Uterus (tissue), 4 donors: ENCODE measurements at places on chromosomes 13 and 19. TPM values are rescaled to one million over a fixed set of nuclear protein-coding genes. Genes with fewer than 3 reads are reported as not detected.
A peak's percentile ranks its signal among the peaks of the same experiment; 100 is the strongest.

- no peaks in the 10 kb centered on the region for H3K36me3 ChIP-seq
- H3K27ac ChIP-seq: no peak overlapping the region
- H3K4me1 ChIP-seq: no peaks in the 10 kb centered on the region
- DNase-seq: no peak
- H3K27me3 ChIP-seq: no peaks in the 10 kb centered on the region
- H3K4me3 ChIP-seq: no peak overlapping the region
Measured at GRCh38 chr19:54268936-54269335, 11.9 kb upstream of the LILRB5 start.

LMTK3 gene
- 0.52 TPM for total RNA-seq

IZUMO2 gene
- total RNA-seq: not detected

- no peak overlapping the region for H3K4me3 ChIP-seq
- no peaks in the 10 kb centered on the region for H3K36me3 ChIP-seq
- DNase-seq: no peak
- no peaks in the 10 kb centered on the region for H3K27me3 ChIP-seq
Measured at GRCh38 chr13:107124129-107124718, 556.3 kb upstream of the ARGLU1 start.

GRCh38 chr19:21474671-21475181 is 30.7 kb upstream of the ZNF429 start:
- peak; percentile 63 for DNase-seq
- H3K27ac ChIP-seq: no peak overlapping the region
- peak overlapping the region; percentile 25 for H3K4me3 ChIP-seq
- no peaks in the 10 kb centered on the region for H3K36me3 ChIP-seq

TNNT1 gene
- not detected for total RNA-seq

PSG3 gene
- not detected for total RNA-seq

IGFLR1 gene
- 1.1 TPM for total RNA-seq

DNA sequence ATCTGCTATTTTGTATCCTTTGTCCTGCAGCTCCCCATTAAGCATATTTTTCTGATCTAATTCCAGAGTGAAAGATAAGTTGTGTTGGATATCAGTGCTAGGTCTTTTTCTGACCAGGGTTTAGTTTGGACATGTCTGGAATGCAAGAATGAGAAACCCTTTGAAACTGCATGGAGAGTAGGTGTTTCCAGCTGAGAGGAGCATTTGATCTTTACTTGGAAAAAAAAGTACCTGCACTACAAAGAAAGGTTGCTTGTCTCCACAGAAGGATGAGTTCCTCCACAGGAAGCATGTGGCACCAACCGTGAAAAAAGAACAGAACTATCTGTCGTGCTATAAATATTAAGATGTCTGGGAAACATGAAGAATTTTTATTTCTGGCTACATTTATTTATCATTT is 36.6 kb upstream of the MED4 start:
- H3K27me3 ChIP-seq: no peaks in the 10 kb centered on the region
- no peak for DNase-seq
- no peaks in the 10 kb centered on the region for H3K4me1 ChIP-seq
- no peak overlapping the region for H3K27ac ChIP-seq
- no peak overlapping the region for H3K4me3 ChIP-seq

- peak overlapping the region; percentile 63 for H3K27ac ChIP-seq
- no peaks in the 10 kb centered on the region for H3K27me3 ChIP-seq
- H3K4me3 ChIP-seq: no peak overlapping the region
- no peaks in the 10 kb centered on the region for H3K4me1 ChIP-seq
- no peaks in the 10 kb centered on the region for H3K36me3 ChIP-seq
Measured at GRCh38 chr19:17553256-17553655, 2.2 kb upstream of the COLGALT1 start.

GRCh38 chr13:74871369-74872070 is 610.4 kb downstream of the TBC1D4 start:
- H3K4me3 ChIP-seq: no peak overlapping the region
- no peaks in the 10 kb centered on the region for H3K27me3 ChIP-seq
- H3K27ac ChIP-seq: no peak overlapping the region
- H3K4me1 ChIP-seq: no peaks in the 10 kb centered on the region
- no peak for DNase-seq

DNA sequence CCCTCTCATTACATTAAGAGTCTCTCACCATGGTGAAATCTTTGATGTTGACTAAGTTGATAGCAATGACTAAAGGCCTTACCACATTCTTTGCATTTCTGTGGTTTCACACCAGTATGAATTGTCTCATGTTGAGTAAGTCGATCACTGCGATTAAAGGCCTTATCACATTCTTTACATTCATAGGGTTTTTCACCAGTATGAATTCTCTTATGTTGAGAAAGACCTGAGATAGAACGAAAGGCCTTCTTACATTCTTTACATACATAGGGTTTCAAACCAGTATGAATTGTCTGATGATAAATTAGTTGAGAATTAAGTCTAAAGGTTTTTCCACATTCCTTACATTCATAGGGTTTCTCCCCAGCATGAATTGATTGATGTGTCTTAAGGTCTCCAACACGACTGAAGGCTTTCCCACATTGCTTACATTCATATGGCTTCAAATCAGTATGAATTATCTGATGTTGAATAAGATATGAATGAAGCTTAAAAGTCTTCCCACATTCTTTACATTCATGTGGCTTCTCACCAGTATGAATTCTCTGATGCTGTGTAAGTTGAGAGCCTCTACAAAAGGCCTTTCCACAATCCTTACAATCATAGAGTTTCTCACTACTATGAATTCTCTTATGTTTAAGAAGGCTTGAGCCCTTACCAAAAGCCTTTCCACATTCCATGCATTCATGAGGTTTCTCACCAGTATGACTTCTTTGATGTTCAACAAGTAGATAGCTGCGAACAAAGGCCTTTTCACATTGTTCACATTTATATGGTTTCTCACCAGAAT is 45.6 kb downstream of the ZNF283 start:
- DNase-seq: no peak
- no peak overlapping the region for H3K27ac ChIP-seq
- no peaks in the 10 kb centered on the region for H3K36me3 ChIP-seq
- H3K4me1 ChIP-seq: no peaks in the 10 kb centered on the region
- H3K4me3 ChIP-seq: no peak overlapping the region

GRCh38 chr19:38629568-38629967 is 10.6 kb downstream of the EIF3K start:
- no peaks in the 10 kb centered on the region for H3K27me3 ChIP-seq
- H3K36me3 ChIP-seq: no peaks in the 10 kb centered on the region
- H3K27ac ChIP-seq: no peak overlapping the region
- DNase-seq: no peak
- H3K4me1 ChIP-seq: no peaks in the 10 kb centered on the region

DMRTC2 gene
- total RNA-seq: 0.14 TPM

- no peak overlapping the region for H3K4me3 ChIP-seq
- H3K4me1 ChIP-seq: no peaks in the 10 kb centered on the region
- H3K36me3 ChIP-seq: no peaks in the 10 kb centered on the region
- peak; percentile 13 for DNase-seq
Measured at GRCh38 chr19:33405553-33406461, 32.3 kb downstream of the CEBPG start.

DNA sequence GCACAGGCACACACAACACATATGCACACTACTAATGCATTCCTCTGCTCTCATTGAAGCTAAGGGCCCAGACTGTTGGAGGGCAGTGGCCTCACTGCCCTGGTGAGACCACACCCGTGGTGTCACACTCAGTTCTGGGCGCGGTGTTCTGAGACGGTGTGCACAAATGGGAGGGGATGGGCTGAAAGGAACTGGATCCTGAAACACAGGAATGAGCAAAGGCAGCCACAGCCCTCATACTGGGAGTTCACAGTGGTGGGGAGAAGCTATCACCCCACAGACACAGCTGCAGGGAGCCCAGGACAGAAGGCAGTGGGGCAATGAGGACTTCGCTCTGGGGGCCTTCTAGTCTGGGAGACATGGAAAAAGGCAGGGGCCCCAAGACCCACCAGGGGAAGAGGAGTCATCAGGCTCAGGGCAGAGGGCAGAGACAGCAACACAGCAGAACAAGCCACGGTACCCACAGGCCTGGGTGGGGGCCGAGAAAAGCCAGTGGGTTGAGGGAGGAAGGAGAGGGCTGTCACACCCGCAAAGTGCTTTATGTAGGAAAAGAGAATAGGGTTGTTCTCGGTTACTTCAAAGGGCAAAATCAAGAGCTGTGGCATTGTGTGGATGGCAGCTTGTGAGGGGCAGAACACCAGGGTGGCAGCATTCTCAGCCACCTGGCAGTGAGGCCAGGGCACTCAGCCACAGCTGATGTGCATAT is 75.4 kb upstream of the GPR183 start:
- H3K36me3 ChIP-seq: no peaks in the 10 kb centered on the region
- DNase-seq: no peak
- no peak overlapping the region for H3K27ac ChIP-seq
- no peaks in the 10 kb centered on the region for H3K27me3 ChIP-seq

SMG9 gene
- 14.9 TPM for total RNA-seq

- H3K4me3 ChIP-seq: peak overlapping the region; percentile 77
- DNase-seq: no peak
- no peak overlapping the region for H3K27ac ChIP-seq
- no peaks in the 10 kb centered on the region for H3K4me1 ChIP-seq
- no peaks in the 10 kb centered on the region for H3K36me3 ChIP-seq
Measured at GRCh38 chr19:38402623-38402966, 298 bp upstream of the FAM98C start.

GRCh38 chr19:15672580-15673175 is at the start of gene CYP4F12:
TSS of gene CYP4F12 (plus strand) at chr19:15673087. CDS start at chr19:15673530, 443 bp downstream.
- no peak within 1 kb of the TSS for H3K4me3 ChIP-seq
- H3K36me3 ChIP-seq: no peaks in the 10 kb centered on the region
- peak; percentile 92 for DNase-seq
- no peaks in the 10 kb centered on the region for H3K4me1 ChIP-seq
- no peaks in the 10 kb centered on the region for H3K27me3 ChIP-seq
- peak within 1 kb of the TSS; percentile 72 for H3K27ac ChIP-seq

MYBPC2 gene
- total RNA-seq: not detected

DNA sequence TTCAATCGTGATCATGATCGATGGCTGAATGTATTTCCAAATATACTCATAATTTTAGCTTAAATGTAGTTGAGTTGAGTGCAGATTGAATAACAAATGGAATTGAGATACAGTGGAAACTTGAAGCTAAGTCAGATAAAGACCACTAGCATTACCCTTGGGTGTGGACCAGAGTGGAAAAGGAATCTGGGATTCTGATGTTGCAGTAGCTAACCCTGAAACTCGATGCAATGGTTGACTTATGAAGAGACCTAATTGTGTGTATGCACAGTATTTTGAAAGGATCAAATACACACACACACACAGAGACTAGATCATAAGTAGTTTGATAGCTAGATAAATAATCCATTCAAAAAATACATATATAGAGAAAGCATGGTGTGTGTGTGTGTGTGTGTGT is 135.8 kb downstream of the RXFP2 start:
- H3K4me1 ChIP-seq: no peaks in the 10 kb centered on the region
- no peaks in the 10 kb centered on the region for H3K27me3 ChIP-seq
- H3K36me3 ChIP-seq: no peaks in the 10 kb centered on the region
- H3K4me3 ChIP-seq: no peak overlapping the region
- no peak overlapping the region for H3K27ac ChIP-seq

- H3K27ac ChIP-seq: no peak overlapping the region
- H3K4me1 ChIP-seq: no peaks in the 10 kb centered on the region
- H3K36me3 ChIP-seq: no peaks in the 10 kb centered on the region
Measured at GRCh38 chr13:49208619-49209018, 11.5 kb upstream of the MLNR start.

DNA sequence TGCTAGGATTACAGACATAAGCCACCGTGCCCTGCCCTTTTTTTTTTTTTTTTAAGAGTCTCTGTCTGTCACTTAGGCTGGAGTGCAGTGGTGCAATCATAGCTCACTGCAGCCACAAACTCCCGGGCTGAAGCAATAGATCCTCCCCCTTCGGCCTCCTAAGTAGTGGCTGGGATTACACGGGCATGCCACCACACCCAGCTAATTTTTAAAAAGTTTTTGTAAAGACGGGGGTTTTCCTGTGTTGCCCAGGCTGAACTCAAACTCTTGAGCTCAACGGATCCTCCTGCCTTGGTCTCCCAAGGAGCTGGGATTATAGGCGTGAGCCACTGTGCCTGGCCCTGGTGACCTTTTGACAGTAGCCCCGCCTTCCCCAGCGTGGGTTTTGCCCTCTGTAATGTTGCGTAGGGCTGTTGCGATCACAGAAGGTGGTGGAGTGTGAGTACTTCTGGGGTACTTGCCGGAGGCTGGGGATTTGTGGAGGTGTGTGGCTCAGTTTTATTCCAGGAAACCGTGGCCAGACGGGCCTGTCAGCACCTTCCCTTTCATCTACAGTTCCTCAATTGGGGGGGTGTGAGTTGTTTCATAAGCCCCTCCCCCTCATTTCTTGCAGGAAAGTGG is 11.6 kb upstream of the RETN start:
- H3K36me3 ChIP-seq: no peaks in the 10 kb centered on the region
- no peak for DNase-seq
- H3K4me3 ChIP-seq: no peak overlapping the region

ZNF132 gene
- total RNA-seq: 19.8 TPM

- H3K4me3 ChIP-seq: no peak overlapping the region
- no peak overlapping the region for H3K27ac ChIP-seq
- no peaks in the 10 kb centered on the region for H3K4me1 ChIP-seq
- DNase-seq: no peak
- H3K27me3 ChIP-seq: no peaks in the 10 kb centered on the region
Measured at GRCh38 chr19:3117716-3118115, 18.1 kb upstream of the GNA15 start.

ZNF529 gene
- 20.1 TPM for total RNA-seq

SLC8A2 gene
- total RNA-seq: 3.4 TPM

DNA sequence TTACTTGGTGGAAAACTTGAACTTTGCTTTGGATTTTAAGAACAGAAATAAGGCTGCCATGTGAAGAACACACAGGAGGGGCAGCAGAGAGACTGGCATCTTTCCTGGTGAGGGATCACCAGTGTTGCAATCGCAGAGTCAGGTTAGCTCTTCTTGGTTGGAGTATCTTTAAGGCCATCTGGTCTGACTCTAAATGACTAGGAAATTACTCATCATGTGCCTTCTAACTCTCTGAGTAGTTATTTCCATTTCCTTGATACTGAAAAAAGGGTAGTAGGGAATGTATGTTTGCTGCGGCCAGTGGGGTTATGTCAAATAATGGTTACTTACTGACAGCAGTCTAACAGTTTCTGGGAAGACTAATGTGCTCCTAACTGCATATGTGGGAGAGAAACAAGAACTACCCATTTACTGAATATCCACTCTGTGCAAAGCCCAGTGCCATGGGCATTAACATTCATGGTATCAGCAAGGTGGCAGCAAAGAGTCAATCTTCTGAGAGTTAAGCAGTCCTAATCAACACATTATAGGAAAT is 122.1 kb downstream of the COG6 start:
- H3K4me1 ChIP-seq: peaks cover 4% of the 10 kb centered on the region
- H3K36me3 ChIP-seq: no peaks in the 10 kb centered on the region
- no peak for DNase-seq

DNA sequence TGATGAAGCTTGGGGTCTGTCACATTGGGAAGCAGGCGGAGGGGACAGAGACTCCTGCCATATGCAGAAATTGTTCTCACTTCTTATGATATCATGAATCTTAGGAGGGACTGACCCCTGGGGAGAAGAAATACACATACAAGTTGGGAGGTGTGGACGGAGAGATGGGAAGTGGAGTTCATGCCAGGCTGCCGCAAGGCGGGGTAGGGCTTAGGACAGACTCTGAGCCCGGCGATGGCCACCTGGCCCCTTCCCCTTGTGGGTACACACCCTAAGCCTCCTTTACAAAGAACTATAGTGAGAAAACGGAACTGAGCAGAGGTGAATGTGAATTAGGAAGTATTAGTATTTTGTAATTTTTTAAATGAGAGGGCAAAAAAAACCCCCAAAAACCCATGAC is 177.0 kb upstream of the IRS2 start:
- no peak for DNase-seq
- no peak overlapping the region for H3K4me3 ChIP-seq
- H3K27ac ChIP-seq: no peak overlapping the region
- H3K36me3 ChIP-seq: no peaks in the 10 kb centered on the region
- H3K27me3 ChIP-seq: no peaks in the 10 kb centered on the region

RPS5 gene
- total RNA-seq: 4,958 TPM
